ENCODE measurements at places on chromosomes 2 and 18. TPM values are rescaled to one million over a fixed set of nuclear protein-coding genes. Genes with fewer than 3 reads are reported as not detected.

Gene LIMS4
- total RNA-seq: not detected

Gene POLR1B
- total RNA-seq: 70.1 TPM

Gene SERPINB11
- total RNA-seq: under 0.01 TPM

Gene MYO5B
- 53.4 TPM for total RNA-seq

Gene ALPP
- total RNA-seq: not detected

Gene BUB1
- total RNA-seq: 1.4 TPM

Gene UPP2
- total RNA-seq: not detected

Gene ACVR1C
- total RNA-seq: 0.34 TPM

Gene SGPP2
- 13.0 TPM for total RNA-seq
